NCI-H2107 (cell line): ENCODE measurements at places on chromosomes 6 and 20.
A peak's percentile ranks its signal among the peaks of the same experiment; 100 is the strongest.

DNA sequence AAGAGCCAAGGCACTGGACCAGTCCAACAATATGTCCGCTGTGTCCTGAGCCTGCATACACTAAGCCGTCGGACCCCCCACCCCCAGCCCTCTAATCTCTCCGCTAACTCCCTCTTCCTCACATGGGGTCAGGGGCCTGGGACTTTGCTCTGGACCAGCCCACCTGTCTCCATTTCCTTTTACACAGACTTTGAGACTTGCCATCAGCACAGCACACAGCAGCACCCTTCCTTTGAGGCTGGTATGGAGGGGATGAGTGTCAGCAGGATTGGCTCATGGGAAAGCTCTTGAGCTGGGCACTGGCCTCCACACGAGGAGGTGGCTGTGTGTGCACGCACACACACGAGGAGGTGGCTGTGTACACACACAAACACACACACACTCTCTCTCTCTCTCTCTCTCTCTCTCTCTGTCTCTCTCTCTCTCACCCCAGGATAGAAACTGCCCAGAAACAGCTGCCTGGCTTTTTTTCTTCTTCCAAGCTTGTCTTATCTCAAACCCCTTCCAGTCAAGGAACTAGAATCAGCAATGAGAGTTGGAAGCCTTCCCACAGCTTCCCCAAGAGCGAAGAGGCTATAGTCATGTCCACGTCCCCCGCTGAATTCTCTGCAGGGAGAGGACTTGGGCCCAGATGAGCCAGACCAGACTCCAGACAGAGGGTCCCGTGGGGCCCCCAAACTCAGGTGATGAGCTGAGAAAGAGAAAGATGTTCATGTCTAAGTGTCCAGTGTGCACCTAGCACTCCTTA lies 18.6 kb downstream of the SLC9A8 start:
- DNase-seq = no peak

DNA sequence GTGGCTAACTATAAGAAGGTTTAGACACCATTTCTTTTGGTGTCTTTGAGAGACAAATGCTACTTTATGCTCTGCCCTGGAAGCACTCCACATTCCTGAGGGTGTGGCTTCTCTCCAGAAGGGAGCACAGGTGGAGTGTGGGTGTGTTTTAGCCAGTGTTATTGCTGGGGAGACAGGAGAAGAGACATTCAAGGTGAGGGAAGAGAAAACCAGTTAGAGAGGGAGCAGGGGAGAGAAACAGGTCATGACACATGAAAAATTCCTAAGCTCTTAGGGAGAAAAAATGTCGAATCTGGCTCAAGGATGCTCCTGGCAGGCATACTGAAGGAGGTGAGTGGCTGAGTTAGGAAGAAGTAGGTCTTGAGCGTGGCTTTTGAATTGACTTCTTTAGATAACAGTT lies 292.8 kb downstream of the CLIC5 start:
- no peak for DNase-seq

DNA sequence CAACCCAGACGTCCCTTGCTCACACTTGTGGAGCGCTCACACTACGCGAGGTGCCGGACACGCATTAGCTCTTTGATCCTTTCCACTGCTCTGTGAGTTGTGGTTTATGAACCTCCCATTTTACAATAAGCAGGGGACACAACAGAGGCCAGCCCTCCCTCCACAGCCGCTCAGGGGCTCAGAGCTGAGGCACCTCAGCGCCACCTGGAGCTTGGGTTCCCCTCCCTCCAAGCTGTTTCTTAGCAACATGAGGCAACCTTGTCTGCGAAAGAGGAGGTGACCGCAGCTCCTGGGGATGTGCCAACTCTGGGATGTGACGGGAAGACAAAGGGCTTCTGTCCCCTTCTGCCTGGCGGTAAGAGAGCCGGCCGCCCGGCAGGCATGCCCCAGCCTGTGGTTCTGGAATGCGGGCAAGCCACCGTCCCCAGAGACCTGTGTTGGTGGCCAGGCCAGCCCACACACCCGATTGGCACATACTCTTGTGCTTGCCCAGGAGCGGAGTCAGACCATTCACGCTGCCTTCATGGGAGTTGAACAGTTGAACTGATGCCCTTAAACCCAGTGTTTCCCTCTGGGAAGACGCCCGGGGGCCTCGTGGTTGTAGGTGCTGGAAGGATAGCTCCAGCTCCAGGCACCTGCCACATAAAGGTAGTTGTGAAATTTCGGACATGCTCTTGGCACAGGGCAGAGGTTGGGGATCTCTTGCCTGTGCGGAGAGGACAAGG lies 44.5 kb downstream of the RBM38 start:
- peak; percentile 97 for DNase-seq

- DNase-seq = no peak
Observed at GRCh38 chr20:11296221-11296620, 621.5 kb upstream of the BTBD3 start.

DNA sequence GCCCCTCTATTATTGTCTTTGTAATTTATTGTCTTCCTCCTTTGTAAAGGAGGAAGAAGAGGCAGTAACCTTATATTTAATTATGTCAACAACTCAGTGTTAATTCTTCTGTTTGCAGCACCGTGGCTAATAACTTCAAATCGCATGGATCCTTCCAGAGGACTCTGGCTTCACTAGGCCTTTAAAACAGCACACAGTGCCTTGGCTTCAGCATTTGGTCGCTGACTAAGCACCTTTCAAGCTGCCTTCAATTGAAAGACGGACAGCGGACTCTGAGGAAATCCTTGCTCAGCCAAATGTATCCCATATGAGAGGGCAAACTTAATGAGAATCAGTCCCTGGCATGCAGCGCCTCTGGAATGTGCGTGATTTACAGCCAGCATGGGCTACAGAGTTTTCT lies 64.2 kb downstream of the SGK1 start:
- DNase-seq = no peak

- no peak for DNase-seq
Observed at GRCh38 chr6:116450769-116451740, 10.1 kb upstream of the CALHM6 start.
